Motor neuron (in vitro differentiated cells): ENCODE measurements at places on chromosomes 12 and 14. TPM values are rescaled to one million over a fixed set of nuclear protein-coding genes. Genes with fewer than 3 reads are reported as not detected.
A peak's percentile ranks its signal among the peaks of the same experiment; 100 is the strongest.

- no peak for ATAC-seq
These were observed 36.2 kb upstream of the SGPP1 start for GRCh38 chr14:63764103-63764502.

- ATAC-seq: peak; percentile 6
These were observed 8.5 kb upstream of the ASCL1 start for GRCh38 chr12:102948941-102949352.

Gene SLC22A17
- 35.9 and 38.7 TPM in 2 replicates for total RNA-seq

Gene ASIC1
- total RNA-seq: 4.6 and 7.8 TPM in 2 replicates

Gene UTP20
- total RNA-seq: 4.6 TPM in 2 replicates

Gene SLC24A4
- 1.5 TPM in 1 of 2 replicates, not detected in the other for total RNA-seq

DNA sequence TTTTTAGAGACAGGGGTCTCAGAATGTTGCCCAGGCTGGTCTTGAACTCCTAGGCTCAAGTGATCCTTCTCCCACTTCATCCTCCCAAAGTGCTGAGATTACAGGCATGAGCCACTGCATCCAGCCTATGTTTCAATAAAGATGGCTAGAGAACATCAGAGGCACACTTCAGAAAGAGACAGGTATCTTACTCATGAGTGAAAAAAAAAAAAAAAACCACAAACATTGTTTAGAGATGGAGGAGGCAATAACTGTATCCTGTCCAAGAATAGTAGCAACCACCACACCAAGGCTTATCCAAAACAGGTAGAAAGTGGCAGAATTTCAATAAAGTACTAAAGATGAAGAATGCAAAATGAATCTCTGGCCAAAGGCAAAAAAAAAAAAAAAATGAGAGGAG lies 30.3 kb downstream of the EEA1 start:
- no peak for ATAC-seq

DNA sequence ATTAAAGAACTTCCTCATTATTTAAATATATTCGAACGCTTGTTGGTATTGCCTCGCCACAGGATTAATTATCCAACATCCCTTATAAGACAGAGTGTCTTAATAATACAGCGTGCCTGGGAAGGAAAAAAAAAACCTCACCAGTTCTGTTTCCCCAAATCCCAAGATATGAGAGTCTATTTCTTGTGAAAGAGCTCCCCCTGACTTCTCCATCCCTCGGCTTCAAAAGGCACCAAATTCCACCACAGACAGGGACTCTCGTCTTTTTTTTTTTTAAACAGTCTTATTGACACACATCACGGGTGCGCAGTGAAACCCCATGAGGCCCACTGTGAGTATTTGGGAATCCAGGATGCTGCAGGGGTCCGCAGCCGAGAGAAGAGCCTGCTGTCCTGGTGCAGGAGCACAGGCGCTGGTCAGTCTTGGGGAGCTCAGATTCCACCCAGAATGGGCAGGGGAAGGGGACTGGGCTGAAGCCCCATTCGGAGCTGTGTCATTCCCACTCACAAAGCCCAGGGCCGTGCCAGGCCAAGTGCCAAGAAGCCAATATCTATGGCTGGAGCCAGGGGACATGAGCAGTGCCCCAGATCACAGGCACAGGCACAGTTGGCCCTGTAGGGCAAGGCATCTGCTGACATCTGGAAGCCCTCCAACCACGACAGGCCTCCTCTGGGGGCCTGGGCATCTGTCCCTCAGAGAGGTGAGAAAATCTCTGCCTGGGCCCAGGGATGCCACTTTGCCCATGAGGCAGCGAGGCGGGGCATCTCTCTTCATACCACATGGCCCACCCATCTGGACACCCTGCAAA lies 71.9 kb downstream of the BCL11B start:
- ATAC-seq: no peak

DNA sequence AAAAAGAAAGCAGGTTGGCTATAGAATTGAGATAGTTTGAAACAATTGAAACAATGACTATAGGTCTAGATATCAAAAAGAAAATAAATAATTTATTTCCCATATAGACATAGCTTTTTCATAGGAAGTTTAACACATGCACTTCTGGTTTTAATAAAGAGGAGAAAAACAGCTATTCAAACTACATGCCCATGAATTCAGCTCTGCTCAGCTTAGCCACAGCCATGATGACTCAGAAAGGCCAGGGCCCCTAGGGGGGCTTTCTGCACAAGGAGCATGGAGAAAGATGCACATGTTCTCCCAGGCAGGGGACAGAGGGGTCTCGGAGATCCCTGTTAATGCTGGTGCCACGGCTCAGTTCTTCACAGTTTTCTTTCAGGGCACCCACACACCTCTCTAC lies 114.0 kb downstream of the GALC start:
- ATAC-seq: no peak

Gene ZBTB25
- 8.3 and 10.2 TPM in 2 replicates for total RNA-seq

GRCh38 chr14:104116756-104117340 lies 21.5 kb upstream of the KIF26A start:
- ATAC-seq: peak; percentile 28

Gene COX14
- total RNA-seq: 37.9 and 39.5 TPM in 2 replicates

Gene TAS2R10
- 1.3 and 2.0 TPM in 2 replicates for total RNA-seq

DNA sequence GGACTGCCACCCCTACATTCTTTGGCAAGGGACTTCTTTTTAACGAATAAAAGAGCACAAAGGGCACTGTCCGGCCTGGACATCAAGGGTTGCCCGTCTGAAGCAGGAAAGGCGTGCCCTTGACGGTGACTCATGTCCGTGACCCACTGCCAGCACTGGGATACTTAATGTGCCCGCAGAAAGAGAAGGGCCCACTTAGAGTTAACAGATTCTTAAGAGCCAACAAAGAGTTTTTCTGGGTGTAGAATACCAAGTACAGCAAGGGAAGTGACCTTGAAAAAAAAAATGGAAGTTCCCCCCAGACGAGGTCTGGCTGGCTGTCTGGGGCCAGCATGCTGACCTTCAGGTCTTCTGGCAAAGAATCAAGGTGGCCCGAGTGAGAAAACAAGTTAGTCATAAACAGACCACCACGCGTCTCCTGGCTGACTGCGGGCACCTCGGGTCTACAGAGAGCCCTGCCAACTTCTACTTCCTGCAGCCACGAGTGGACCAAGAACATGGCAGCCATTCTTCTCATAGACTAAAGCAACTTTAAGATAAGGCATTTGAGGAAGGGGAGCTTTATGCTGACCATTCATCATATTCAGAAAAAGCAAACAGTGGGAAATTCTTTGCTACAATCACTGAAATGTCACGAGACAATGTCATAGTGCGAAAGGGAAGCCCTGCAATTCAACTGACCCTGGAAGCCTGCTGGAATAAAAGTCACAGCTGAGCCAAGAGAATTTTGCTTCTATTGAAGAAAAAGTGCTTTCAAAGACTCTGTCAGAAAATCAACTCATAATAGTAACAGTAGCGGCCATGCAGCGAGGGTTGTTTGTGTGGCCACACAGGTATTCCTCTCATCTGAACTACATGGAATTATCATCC lies 10.5 kb upstream of the SELPLG start:
- ATAC-seq: no peak

Gene GALNT6
- total RNA-seq: 74.7 and 91.6 TPM in 2 replicates

DNA sequence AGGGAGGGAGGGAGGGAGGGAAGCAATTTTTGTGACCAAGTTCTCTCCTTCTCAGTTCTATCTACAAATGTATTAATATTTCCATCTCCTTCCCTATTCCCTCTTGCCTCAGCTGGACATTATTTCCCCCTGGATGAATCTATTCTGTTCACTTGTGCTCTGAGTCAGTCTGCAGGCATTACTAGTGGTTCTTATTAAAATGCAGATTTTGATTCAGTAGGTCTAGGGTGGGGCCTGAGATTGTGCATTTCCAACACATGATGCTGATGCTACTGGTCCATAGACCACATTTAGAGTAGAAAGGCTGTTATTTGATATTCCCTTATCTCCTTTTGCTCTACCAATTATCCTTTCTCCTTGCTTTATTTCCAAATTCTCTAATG lies 40.1 kb upstream of the YAF2 start:
- ATAC-seq: no peak

Gene ANKS1B
- 3.2 and 4.4 TPM in 2 replicates for total RNA-seq

DNA sequence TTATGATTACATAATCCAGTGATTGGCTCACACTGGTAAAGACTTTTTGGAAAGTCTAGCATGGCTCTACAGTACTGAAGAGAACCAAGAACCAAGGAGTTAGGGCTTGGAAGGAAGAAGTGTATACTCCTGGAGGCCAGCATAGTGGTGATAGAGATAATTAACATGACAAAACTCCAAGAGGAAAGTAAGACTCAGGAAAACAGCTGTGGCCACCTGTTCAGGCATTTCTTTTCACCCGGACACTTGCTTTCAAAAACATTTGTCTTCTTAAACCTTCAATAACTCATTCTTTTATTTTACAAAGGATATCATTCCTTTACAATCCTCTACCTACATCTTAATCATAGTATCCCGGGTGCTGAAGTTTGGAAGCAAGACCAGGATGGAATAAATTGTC lies 50.9 kb downstream of the KLHL28 start:
- no peak for ATAC-seq

DNA sequence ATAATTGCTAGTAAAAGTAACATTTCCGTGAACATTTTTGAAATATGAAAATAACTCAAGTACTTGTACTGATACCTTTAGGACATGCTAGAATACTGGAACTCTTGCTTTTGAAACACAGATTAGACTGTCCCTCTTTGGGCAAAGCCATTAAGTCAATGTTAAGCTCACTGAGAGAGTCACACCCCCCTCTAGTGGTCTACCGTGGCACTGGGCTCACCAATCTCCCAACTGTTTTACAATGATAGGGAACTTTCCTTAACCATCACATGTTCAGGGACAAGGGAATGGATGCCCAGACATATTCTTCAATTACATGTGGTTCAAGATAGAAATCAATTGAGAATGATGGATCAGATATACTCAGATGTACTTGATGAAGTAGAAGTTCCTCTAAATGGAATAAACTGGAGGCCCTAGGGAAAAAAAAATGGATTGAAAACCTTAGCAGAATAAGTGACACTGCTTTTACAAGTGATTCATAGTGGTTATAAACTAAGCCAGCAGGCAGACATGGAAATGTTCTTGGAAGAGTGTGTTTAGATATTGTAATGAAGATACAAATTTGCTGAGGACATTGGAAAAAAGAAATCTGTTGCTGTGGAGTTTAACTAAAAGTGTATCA lies 17.8 kb downstream of the NANOG start:
- peak; percentile 93 for ATAC-seq

GRCh38 chr14:100649173-100649519 lies 61.9 kb upstream of the BEGAIN start:
- ATAC-seq: no peak

DNA sequence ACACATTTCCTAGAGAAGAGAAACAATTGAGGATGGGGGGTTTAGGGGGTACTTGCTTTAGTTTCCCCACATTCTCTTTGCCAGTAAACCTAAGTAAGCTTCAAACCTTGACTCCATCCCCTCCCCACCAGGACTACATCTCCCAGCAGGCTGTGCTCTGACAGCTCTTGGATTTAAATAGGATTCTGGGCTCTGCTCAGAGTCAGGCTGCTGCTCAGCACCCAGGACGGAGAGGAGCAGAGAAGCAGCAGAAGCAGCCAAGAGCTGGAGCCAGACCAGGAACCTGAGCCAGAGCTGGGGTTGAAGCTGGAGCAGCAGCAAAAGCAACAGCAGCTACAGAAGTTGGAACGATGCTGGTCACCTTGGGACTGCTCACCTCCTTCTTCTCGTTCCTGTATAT lies 20.6 kb downstream of the RDH12 start:
- peak; percentile 90 for ATAC-seq

Gene IL23A
- 0.93 and 0.96 TPM in 2 replicates for total RNA-seq

GRCh38 chr12:22505826-22506225 lies 38.5 kb downstream of the C2CD5 start:
- no peak for ATAC-seq

GRCh38 chr12:62731055-62731820 lies 203.7 kb downstream of the PPM1H start:
- no peak for ATAC-seq

Gene MYO1H
- 0.90 and 1.0 TPM in 2 replicates for total RNA-seq

GRCh38 chr12:131675126-131676080 lies 35.5 kb upstream of the SFSWAP start:
- no peak for ATAC-seq

GRCh38 chr14:23119363-23120327 lies 590 bp upstream of the CEBPE start:
- no peak for ATAC-seq

GRCh38 chr12:54549774-54550451 lies 512 bp downstream of the PDE1B start:
- ATAC-seq: peak; percentile 68

DNA sequence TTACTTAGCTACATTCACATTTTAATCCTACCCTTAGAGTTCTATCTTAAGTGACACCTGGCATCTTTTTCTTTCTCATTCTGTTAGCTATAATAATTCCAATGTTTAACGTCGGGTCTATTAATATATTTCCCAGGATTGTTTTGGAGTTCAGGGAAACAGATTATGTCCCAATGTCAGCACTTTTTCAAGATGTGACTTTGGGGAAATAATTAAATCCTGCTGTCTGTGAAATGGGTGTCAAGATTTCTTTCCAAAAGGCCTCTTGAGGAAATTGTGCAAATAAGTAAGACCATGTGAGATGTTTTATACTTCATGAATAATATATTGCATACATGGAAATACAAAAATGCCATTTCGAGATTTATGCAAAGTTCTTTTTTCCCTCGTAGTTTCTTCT lies 887.6 kb upstream of the SEL1L start:
- ATAC-seq: no peak

Gene HOXC4
- 23.3 and 31.4 TPM in 2 replicates for total RNA-seq

GRCh38 chr12:101769865-101770264 lies 30.6 kb upstream of the SYCP3 start:
- no peak for ATAC-seq

DNA sequence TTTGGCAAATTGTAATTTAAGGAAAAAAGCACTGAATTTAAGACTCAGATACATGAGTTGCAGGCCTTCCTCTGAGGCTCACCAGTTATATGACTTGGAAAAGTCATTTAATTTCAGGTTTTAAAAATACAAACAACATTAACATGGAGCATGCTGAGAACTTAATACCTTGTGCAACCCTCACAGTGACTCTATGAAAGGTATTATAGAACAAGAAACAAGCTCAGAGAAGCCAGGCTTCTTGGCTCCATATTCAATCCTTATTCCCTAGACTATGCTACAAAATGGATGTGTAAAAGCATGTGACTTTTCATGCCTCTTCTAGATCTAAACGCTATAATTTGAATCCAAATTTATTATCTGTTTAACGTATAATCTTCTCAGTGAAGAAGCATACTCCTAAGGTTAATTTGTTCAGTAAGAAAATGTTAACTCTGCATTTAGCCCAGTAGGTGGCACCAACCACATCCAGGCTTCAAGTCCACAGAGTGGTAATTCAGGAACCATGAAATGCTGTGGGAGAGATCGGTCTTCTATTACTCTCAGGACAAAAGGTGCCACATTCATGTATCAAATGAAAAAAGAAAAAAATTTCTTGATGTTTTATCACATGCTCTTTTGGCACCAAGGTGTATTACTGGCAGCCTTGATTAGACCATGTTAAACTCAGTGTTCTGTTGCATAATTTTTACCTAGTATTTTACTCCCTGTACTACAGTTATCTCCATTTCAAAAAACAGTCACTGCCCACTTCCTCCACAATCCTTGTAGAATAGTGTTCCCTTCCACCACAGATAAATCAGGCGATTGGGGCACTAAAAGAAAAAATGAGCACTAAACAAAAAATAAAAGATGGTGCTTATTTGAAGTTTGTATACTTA lies 9.3 kb downstream of the CCDC196 start:
- ATAC-seq: peak; percentile 99

GRCh38 chr14:28308734-28309133 lies 457.9 kb upstream of the FOXG1 start:
- no peak for ATAC-seq

Gene KRT81
- not detected in 2 replicates for total RNA-seq

GRCh38 chr12:95342008-95342407 lies 124.4 kb downstream of the VEZT start:
- no peak for ATAC-seq

GRCh38 chr14:25765909-25766308 lies 716.0 kb upstream of the STXBP6 start:
- no peak for ATAC-seq

Gene RBMS2
- 12.2 and 12.9 TPM in 2 replicates for total RNA-seq
